Activated CD4-positive, alpha-beta T cell treated with anti-CD3 and anti-CD28 coated beads, Interleukin-2, Interleukin-4, amounts not matched to agents 100 ng/mL and 50 ng/mL, durations not matched to agents 16 hours and 8 hours (primary cell): ENCODE measurements at places on chromosomes 5 and 9.

GRCh38 chr5:42940853-42941252 is 99.3 kb downstream of the ANXA2R start:
- DNase-seq = no peak

GRCh38 chr5:60014331-60014730 is 120.8 kb upstream of the PDE4D start:
- no peak for DNase-seq

- DNase-seq = no peak
Observed at GRCh38 chr5:66248874-66249273, 104.8 kb downstream of the SREK1 start.

DNA sequence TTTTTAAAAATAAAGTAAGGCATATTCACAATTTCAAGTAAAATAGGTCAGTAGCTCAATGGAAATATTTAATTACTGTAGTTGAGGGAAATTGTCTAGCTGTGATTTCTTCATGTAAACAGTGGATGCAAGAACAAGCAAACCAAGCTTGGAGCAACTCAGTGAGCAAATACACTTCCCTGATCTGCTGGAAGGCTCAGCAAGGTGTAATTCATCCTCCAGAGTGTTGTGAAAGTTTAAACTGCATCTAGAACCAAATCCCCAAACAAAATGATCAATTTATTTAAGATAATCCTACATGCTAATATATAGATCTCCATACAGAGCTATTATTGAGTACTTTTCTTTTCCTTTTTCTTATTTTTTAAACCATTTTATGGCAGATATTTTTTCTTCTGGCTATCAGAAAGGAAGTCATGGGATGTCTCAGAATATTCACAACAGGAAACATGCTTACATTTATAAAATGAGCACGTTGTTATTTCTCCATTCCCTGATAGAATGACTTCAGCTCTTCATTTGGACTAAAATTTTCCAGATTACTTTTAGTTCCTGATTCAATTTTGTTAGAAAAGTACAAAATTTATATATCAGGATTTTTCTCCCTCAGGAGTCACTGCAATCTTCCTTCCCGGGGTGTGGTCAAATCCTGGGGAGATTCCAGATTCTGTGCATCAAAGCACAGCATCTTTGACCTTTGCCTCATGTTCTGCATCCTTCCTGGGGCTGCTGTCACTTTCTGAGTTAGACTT is 219.2 kb upstream of the ELL2 start:
- no peak for DNase-seq

DNA sequence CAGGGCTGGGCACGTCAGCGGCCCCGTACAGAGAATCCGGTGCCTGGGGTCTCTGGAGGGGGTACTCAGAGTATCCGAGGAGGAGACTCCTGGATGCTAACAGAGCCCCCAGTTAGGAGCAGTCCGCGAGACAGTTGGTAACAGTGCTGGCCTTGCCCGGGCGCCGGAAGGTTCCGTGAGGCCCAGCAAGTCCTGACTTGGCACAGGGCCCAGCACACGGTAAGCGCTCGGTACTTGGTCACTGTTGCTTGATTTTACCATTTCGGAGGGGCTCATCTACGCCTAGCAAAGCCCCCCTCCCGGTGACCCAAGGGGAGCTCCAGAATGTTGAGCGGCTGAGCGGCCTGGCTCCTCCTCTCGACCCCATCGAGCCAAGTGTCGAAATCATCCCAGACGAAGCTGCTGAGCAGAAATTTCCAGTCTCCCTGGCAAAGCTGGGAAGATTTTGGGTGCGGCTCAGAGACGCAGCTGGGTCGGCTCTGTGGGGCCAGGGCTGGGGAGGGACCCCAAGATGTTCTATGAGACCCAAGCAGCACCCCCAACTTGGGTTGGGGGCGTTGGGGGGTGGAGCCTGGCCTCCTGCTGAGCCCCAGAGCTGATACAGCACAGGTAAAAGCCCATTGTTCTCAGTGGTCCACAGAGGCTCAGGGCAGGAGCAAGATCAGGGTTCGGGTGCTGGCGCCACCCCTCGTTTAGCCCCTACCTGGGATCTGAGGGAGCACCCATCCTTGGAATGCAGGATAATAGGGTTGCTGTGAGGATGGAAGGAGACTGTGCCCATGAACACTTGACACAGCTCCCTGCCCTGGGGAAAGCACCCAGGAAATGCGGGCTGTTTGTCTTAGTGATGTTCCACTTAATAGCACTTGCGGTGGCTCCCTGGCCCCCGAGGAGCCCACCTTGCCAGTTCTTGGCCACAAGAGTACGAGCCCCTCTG is 137.2 kb downstream of the C9orf50 start:
- DNase-seq = no peak

GRCh38 chr5:113380807-113381326 is 53.9 kb downstream of the TSSK1B start:
- DNase-seq = no peak
